HT-29 (cell line): ENCODE measurements at places on chromosomes 12 and 14. TPM values are rescaled to one million over a fixed set of nuclear protein-coding genes. Genes with fewer than 3 reads are reported as not detected.

DNA sequence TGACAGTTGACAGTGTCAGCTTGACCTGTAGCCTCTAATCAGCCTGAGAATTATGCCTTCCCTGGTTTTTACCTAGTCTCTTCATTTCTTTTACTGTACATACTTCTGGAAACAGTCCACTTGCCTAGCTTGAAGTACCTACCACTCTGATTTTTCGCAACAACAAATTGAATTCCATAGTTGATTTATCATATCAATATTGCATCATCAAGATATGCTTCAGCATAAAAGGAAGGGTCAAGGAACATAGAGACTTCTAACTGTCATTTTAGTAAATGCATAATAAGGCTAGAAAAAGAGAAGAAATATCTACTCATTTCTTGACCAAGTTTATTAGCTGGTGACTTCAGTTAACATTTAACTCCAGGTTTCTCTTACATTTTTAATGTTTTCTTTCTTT is 174.2 kb upstream of the FAR2 start:
- no peak for DNase-seq

GRCh38 chr14:59294662-59294992 is 106.2 kb downstream of the DAAM1 start:
- no peak for DNase-seq

GRCh38 chr12:41652981-41653380 is 464.9 kb downstream of the PDZRN4 start:
- DNase-seq: no peak

DNA sequence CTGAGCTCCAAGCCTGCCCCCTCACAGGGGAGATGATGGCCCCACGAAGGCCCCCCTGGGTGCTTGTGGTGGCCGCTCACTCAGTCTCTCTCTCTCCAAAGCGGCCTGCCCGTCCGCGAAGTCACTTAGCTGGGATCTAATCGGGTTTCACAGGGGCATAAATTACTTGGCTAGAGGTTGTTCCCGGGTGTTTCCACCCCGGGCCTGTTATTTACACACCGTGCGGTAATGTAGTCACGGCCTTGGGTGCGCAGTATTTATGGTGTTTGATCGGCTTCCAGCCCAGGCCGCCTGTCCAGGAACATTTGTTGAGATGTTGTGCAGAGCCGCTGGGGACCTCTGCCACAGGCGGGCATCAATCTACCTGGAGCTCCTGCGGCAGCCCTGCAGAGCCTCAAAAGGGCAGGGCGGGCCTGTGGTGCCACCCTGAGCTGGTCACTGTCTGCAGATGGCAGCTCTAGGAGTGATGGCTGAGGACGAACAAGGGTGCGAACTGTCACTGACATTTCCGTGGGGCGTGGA is 91.2 kb downstream of the KIF26A start:
- DNase-seq: no peak

GRCh38 chr12:130981074-130981742 is 27.5 kb downstream of the ADGRD1 start:
- no peak for DNase-seq

- no peak for DNase-seq
Observed at GRCh38 chr14:54451961-54452360, 10.8 kb upstream of the CNIH1 start.

GRCh38 chr12:57541717-57542116 is 5.3 kb downstream of the DCTN2 start:
- DNase-seq: no peak

- no peak for DNase-seq
Observed at GRCh38 chr12:101653503-101653902, 43.9 kb upstream of the CHPT1 start.

DNA sequence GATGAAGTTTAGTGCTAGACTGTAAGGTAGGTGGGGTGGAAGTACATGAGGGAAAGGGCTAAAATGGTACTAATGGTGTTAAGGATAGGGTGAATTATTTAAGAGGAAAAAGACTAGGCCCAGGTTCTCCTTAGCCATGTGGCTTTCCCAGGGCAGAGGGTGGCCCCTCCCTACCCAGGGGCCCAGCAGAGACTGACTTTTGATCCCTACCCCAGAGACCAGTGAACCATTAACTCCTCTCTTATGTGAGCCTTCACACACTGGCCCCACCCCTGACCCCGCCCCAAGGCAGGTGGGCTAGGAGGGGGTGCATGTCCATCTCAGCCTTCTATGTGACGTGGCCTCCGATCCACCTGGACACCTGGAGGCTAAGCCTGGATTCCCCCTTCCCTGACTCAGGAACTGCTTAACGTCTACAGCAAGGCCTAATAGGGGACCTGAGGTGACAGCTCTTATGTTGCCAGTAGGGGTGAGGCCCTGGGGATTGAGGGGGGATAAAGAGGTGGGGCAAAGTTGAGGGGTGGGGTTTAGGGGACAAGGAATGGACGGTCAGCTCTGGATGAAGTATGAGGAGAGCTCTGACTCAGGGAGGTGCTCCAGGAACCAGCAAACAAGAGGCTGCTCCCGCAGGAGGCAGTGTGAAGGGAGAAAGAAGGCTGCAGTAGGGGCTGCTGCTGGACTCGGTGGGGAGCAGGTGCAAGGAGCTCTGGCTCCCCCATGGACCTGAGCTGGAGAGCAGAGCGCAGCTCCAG is 757 bp downstream of the SLC39A5 start:
- DNase-seq: peak; percentile 58

- DNase-seq: peak; percentile 90
Observed at GRCh38 chr12:58425481-58426392, 484.4 kb downstream of the ATP23 start.

Gene CAND1
- total RNA-seq: 137 and 140 TPM in 2 replicates

Gene KLRK1
- total RNA-seq: 0.05 TPM in 1 of 2 replicates, not detected in the other

Gene SLCO1B3
- total RNA-seq: 2.6 and 3.2 TPM in 2 replicates

Gene PPP1R13B
- 4.5 and 9.1 TPM in 2 replicates for total RNA-seq

Gene SOCS2
- 0.13 and 1.0 TPM in 2 replicates for total RNA-seq
